Effector CD8-positive, alpha-beta T cell (primary cell): ENCODE measurements at places on chromosomes 6 and 20.

DNA sequence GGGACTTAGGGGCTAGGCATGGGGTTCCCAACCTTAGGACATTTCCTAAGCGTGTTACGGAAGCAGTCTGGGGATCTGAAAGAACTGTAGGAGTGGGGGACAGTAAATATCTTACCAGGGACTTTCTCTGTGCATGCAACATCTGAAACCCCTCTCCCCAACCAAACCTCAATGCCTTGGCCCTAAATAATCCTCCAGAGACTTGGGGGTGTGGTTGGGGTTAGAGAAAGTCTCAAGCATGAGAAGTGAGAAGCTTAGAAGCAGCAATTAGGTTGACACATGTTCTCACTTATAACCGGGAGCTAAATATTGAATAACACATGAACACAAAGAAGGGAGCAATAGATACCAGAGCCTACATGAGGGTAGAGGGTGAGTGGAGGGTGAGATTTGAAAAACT, 74.7 kb downstream of the HTR1E start:
- DNase-seq = no peak

GRCh38 chr20:58056021-58056591, 172.3 kb downstream of the ANKRD60 start:
- DNase-seq = no peak

DNA sequence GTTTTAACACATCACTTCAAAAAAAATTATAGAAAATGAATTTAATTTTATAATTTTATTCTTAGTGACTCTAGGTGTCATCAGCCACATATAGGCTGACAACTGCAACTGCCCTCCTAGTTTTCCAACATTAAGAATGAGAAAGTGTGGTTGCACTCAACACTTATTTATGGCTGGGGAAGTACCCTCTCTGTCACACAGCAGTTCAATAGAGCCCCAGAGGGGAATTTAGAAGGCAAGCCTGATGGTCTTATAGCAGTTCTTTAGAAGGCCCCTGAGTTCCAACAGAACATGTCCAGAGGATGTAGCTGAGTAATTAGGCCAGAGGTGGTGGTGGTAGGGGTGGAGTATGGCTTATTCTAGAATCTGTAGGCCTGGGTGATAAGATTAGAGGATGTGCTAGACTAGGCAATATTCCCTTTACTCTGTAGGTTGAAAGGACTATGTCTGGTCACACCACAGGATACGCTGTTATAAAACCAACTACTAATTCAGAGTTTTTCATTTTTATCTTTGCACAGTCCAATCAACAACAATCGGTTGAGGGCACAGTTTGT, 226.5 kb upstream of the CITED2 start:
- DNase-seq = no peak

GRCh38 chr6:156883497-156884252, 106.5 kb downstream of the ARID1B start:
- no peak for DNase-seq

GRCh38 chr20:52082612-52083011, 109.0 kb downstream of the ZFP64 start:
- no peak for DNase-seq

DNA sequence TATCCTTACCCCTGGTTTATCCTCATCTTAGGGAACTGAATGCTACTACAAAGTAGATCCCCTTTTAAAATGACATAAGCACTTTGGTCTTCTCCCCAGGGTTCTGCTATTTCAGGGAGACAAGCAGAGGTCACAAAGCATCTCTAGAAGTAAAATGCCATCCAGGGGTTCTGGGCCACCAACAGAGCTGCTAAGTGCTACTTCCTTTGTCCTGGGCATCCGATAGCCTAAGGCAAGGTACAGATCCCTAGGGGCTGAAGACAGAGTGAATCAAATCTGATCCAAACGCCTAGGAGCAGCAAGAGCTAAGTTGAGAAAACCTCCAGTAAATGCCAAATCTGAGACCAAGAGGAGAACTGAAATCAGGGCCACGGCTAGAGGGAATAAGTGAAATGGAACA, 161.2 kb downstream of the PTPRT start:
- no peak for DNase-seq

- no peak for DNase-seq
These were observed 6.5 kb downstream of the GZF1 start for GRCh38 chr20:23368316-23369071.

- no peak for DNase-seq
These were observed 36.3 kb upstream of the DACT2 start for GRCh38 chr6:168355716-168356522.
